ENCODE measurements at places on chromosomes 3 and 15. TPM values are rescaled to one million over a fixed set of nuclear protein-coding genes. Genes with fewer than 3 reads are reported as not detected.

The EHHADH gene
- total RNA-seq, result 5.4 TPM

The ALAS1 gene
- 18.8 TPM for total RNA-seq

The GPR160 gene
- 17.1 TPM for total RNA-seq

The SLC22A14 gene
- total RNA-seq, result not detected

The FEZF2 gene
- not detected for total RNA-seq

The BFSP2 gene
- not detected for total RNA-seq

The FMN1 gene
- 0.19 TPM for total RNA-seq

DNA sequence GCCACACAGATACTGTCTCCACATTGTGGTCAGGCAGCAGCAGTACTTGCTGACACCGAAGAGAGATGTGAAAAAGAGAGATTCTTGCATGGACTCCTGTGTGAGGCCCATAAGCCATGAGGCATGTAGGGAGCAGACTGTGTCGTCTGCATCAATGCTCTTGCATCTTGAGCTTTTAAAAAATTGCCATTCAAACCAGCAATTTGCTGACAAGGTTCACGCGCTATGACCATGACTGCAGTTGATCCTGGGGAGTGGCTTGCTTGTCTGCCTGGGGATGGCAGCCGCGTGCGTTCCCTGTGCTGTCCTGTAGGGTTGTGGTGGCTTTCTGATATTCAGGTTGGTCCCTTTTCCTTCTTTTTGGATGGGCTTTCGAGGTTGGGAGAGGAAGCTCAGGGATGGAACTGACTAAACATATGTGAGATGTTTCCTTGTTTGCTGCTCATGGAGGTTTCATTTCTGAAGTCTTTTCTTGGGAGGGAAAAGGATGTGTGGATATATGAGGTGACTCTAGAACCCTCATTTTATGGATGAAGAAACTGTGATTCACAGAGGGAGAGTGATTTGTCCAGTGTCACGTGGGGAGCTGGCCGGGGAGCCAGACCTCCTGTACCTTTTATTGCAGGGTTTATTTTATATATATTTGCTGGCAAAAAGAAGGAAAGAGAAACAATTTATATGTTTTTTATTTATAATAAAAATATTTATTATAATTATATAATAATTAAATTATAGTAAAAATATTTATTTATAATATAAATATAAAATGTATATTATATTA, 48.6 kb downstream of the LPP start:
- H3K27ac ChIP-seq, result no peak overlapping the region
- no peak for DNase-seq
- no peaks in the 10 kb centered on the region for H3K27me3 ChIP-seq
- H3K4me1 ChIP-seq, result peaks cover 20% of the 10 kb centered on the region
- H3K4me3 ChIP-seq, result no peak overlapping the region
- no peaks in the 10 kb centered on the region for H3K36me3 ChIP-seq

DNA sequence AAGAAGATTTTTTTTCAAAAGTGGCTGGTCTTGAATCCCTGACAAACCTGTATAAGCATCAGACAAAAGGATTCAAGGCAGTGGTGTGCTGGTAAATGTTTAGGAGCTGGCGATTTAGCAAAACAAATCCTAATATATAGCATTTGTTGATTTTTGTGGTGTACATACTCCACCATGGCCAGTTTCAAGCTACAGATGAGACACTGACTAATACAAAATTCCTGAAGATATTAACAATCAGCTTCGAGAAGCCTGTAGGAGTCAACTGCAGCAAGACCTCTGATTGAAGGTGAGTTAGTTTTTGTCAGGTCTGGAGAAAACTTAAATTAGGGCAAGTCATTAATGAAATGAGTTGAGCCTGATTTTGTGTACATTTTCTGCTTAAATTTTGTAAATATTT, 6.7 kb downstream of the STRIT1 start:
- H3K27me3 ChIP-seq, result no peaks in the 10 kb centered on the region
- no peak overlapping the region for H3K27ac ChIP-seq

DNA sequence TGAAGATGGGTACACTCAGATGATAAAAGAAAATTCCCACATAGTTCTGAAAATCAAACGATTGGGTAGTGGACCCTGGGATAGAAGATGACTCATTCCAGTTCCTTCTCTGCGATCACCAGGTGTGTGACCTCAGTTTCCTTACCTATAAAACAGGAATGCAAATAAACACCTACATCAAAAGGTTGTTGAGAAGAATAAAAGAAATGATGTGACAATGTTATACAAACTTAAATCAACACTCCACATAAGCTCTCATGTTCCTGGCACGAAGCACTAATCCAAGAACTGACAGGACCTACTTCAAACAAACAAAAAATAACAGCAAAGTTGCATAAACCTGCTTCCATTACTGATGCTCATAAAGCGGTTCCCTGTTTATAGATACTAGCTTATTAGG, 69.2 kb downstream of the RORA start:
- H3K27me3 ChIP-seq, result peaks cover 13% of the 10 kb centered on the region
- no peak overlapping the region for H3K4me3 ChIP-seq
- no peak overlapping the region for H3K27ac ChIP-seq
- no peaks in the 10 kb centered on the region for H3K36me3 ChIP-seq
- no peaks in the 10 kb centered on the region for H3K4me1 ChIP-seq

- peaks cover 65% of the 10 kb centered on the region for H3K4me1 ChIP-seq
- peak overlapping the region; percentile 88 for H3K27ac ChIP-seq
- peaks cover 9% of the 10 kb centered on the region for H3K36me3 ChIP-seq
These were observed 41.8 kb downstream of the RAB8B start for GRCh38 chr15:63231206-63231605.

- no peaks in the 10 kb centered on the region for H3K4me1 ChIP-seq
- DNase-seq, result no peak
- no peak overlapping the region for H3K27ac ChIP-seq
- H3K27me3 ChIP-seq, result peaks cover 10% of the 10 kb centered on the region
These were observed 108.8 kb downstream of the EPHB1 start for GRCh38 chr3:134903837-134904236.

GRCh38 chr3:178042376-178042775, 493.9 kb upstream of the KCNMB2 start:
- no peak for DNase-seq
- no peaks in the 10 kb centered on the region for H3K27me3 ChIP-seq
- H3K36me3 ChIP-seq, result peaks cover 5% of the 10 kb centered on the region
- H3K27ac ChIP-seq, result no peak overlapping the region

DNA sequence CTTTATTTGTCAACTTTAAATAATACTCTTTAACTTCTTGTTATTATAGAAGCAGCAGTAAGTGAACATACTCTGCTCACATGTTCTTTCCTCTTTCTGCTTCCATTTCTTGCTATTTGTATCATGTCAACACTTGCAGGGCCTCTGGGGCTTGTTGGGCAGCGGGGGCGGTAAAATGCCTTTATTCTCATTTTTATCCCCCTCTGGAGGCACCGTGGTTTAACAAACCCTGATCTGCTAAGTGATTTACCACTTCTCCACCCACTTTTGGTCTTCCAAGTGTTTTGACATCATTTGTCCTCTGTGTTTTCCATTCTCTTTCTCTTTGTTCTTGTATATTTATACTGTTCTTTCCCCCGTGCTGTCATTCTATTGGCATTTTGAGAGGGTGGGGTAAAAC, 33.9 kb downstream of the SCN10A start:
- no peak for DNase-seq
- H3K27ac ChIP-seq, result no peak overlapping the region
- no peaks in the 10 kb centered on the region for H3K36me3 ChIP-seq
- H3K27me3 ChIP-seq, result peaks cover 6% of the 10 kb centered on the region
- no peaks in the 10 kb centered on the region for H3K4me1 ChIP-seq
- no peak overlapping the region for H3K4me3 ChIP-seq

GRCh38 chr3:134347551-134347950, 26.7 kb downstream of the AMOTL2 start:
- no peak overlapping the region for H3K27ac ChIP-seq
- H3K4me1 ChIP-seq, result no peaks in the 10 kb centered on the region
- peaks cover 6% of the 10 kb centered on the region for H3K27me3 ChIP-seq

DNA sequence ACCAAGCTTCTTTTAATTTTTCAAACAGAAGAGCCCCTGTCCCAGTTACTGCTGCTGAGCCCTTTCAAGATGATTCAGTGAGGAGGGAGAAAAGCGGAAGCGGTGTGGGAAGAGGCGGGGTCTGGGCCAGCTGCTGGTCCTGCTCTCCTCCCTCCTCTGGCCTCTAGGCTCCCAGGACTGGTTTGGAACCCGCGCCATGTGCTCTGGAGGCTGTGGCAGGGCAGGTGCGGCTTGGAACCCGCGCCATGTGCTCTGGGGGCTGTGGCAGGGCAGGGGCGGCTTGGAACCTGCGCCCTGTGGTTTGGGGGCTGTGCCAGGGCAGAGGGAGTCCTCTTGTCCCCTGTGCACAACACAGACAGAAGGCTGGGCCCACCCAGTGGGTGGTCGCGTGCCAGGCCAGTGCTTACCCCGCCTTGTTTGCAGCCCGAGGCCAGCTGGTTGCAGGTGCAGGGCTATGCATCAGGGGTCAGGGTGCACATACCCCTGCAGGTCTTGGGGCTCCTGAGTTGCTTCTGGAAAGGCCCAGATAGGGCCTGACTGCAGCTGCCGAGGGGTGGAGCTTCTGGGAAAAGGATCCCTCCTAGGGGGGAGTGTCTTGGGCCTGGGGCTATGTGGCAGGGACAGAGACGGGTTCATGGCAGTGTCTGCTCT, 12.2 kb downstream of the ALG1L2 start:
- no peak for DNase-seq
- H3K4me1 ChIP-seq, result peaks cover 25% of the 10 kb centered on the region
- no peaks in the 10 kb centered on the region for H3K36me3 ChIP-seq
- H3K4me3 ChIP-seq, result peak overlapping the region; percentile 46
- no peaks in the 10 kb centered on the region for H3K27me3 ChIP-seq

GRCh38 chr3:36988356-36988755, 4.6 kb downstream of the EPM2AIP1 start:
- no peak for DNase-seq
- peaks cover 13% of the 10 kb centered on the region for H3K4me1 ChIP-seq
- H3K36me3 ChIP-seq, result peaks cover 6% of the 10 kb centered on the region

- no peak overlapping the region for H3K4me3 ChIP-seq
- no peaks in the 10 kb centered on the region for H3K27me3 ChIP-seq
- no peak for DNase-seq
- no peak overlapping the region for H3K27ac ChIP-seq
These were observed 1.2 kb upstream of the DAZL start for GRCh38 chr3:16606398-16606797.

DNA sequence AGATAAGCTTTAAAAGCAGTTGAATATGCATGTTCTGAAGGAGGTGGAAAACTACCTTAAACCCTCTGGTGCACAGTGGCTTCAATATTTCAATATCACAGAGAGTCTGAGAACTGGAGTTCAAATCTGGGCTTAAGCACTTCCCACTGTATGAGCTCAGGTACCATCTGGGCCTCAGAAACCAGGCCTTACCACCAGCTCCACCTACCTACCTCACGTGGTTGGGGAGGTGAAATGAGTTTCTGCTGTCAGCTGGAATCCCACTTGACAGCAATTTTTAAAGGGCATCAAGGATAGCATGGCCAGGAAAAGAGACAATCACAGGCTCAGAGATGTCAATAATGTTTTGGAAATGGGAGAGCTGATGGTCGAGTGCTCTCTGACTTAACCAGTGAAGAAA, 5.0 kb downstream of the CHCHD4 start:
- no peak for DNase-seq
- H3K4me3 ChIP-seq, result no peak overlapping the region
- no peak overlapping the region for H3K27ac ChIP-seq
- peaks cover 10% of the 10 kb centered on the region for H3K36me3 ChIP-seq

GRCh38 chr15:96648866-96649265, 318.4 kb downstream of the NR2F2 start:
- no peak for DNase-seq
- H3K27ac ChIP-seq, result no peak overlapping the region
- no peak overlapping the region for H3K4me3 ChIP-seq
- no peaks in the 10 kb centered on the region for H3K4me1 ChIP-seq

DNA sequence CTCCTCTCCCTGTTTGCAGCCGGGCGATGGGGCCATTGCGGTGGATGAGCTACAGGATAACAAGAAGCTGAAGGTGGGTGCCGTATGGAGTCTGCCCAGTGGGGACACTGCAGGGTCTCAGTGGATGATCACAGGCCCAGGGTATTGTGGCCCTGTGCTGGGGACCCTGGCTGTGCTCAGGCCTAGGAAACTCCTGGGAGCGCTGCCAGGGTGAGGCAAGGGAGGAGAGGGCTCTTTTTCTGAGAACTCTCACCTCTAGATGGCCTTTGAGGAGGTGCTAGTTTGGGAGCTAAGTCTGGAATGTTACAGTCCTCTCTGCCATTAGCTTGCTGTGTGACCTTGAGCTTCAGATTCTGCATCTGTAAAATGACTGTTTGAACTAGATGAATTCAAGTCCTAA, 16.4 kb downstream of the SLC24A1 start:
- no peak overlapping the region for H3K27ac ChIP-seq
- no peaks in the 10 kb centered on the region for H3K27me3 ChIP-seq
- H3K36me3 ChIP-seq, result no peaks in the 10 kb centered on the region
- peaks cover 8% of the 10 kb centered on the region for H3K4me1 ChIP-seq

- H3K27me3 ChIP-seq, result no peaks in the 10 kb centered on the region
- no peaks in the 10 kb centered on the region for H3K36me3 ChIP-seq
- DNase-seq, result no peak
- peaks cover 41% of the 10 kb centered on the region for H3K4me1 ChIP-seq
These were observed 47.6 kb downstream of the RAP2B start for GRCh38 chr3:153209596-153209995.

DNA sequence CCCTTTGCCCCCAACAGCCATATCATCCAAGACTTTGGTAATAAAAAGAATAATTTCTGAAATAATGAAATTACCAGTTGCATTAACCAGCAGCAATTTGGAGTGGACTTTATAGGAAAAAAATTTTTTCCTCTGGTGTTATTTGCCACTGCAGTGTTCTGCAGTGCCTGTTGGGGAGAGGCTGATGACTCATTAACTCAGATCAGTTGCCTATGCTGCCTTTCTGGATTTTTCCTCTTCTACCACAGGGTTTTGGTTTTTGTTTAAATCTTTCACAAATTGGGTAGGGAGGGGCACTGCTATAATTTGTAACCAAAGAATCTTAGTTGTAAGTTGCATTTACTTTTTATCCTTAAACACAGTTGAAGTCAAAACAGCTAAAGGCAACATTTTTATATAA, 22.7 kb downstream of the ATP6V1A start:
- H3K27ac ChIP-seq, result no peak overlapping the region
- no peaks in the 10 kb centered on the region for H3K27me3 ChIP-seq
- H3K4me3 ChIP-seq, result no peak overlapping the region
- DNase-seq, result no peak
- peaks cover 4% of the 10 kb centered on the region for H3K36me3 ChIP-seq

DNA sequence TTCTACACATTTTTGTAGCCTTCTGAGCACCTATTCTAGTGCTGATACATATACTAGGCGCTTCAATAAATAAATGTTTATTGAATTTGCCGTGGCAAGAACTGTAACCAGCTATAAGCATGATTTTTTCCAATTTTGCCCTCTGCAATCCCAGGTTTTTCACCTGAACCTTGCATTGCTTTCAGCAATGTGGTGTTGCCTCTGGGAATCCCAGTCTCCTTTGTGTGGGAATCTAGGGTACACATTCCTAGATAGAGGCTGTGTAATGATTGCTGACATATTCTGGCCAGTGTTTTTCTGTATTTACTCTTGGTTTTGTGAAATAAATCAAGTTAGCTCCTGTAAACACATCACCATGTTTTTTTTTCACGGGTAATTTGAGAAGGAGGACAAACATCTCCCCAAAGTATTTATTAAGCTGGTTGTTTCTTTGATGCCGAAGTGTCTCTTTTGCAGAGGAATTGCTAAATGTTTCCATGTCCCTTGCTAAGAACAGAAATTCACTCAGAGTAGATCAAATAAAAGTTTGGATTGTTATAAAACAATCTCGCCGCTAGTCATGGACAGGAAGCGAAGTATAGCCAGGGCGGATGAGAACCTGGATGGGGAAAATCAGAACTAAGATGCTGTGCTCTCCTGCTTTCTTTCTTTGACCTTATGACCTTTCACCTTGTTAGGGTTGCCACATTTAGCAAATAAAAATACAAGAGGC, 1.2 kb downstream of the CFAP91 start:
- H3K4me1 ChIP-seq, result peaks cover 28% of the 10 kb centered on the region
- no peaks in the 10 kb centered on the region for H3K36me3 ChIP-seq
- H3K27me3 ChIP-seq, result no peaks in the 10 kb centered on the region
- no peak for DNase-seq

Data from naive thymus-derived CD8-positive, alpha-beta T cell (primary cell).